ENCODE measurements at places on chromosomes 6 and 20. TPM values are rescaled to one million over a fixed set of nuclear protein-coding genes. Genes with fewer than 3 reads are reported as not detected.

Gene DEFB114
- total RNA-seq, result not detected

- DNase-seq, result no peak
Measured at GRCh38 chr20:33279261-33279910, 3.6 kb upstream of the BPIFB1 start.

Gene GSTA2
- not detected for total RNA-seq

GRCh38 chr6:78701407-78701806 lies 165.9 kb upstream of the IRAK1BP1 start:
- no peak for DNase-seq

Gene TREM2
- total RNA-seq, result 0.73 TPM

Gene ZNF311
- total RNA-seq, result 0.36 TPM

DNA sequence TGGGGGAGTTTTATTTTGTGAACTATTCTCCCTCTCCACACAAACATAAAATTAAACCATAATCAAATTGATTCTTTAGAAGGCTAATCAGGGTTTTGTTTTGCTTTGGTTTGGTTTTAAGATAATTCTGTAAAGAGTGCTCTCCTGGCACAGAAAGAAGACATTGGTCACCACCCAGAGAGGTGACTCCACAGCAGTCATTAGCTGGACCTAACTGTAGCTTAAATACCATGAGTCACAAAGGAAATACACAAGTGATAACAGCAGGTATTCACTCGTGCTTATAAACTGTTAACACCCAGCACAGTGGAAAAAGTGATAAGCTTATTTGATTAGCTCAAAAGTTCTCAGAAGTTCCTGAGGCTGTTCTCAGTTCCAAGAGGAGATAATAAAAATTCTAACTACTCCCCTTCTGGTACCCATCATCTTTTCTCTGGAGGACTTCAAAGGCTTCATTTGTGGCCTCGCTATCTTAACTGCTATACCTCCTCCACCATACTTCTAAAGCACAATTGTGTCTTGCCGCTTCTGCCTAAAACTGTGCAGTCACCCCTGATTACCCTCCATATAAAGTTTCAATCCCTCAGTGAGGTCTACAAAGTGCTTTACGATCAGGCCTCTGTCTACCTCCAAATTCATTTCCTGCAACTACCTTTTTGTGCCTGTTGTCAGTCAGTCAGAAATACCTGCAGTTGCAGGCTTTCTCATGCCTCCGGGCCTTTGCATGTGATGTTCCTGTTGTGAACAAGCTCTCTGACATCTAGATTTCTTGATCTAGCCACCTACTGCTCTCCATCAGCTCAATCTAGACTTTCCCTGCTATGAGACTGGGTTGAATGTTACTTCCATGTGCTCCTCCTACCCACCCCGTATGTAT lies 201.1 kb downstream of the SAMD5 start:
- no peak for DNase-seq

GRCh38 chr20:35326021-35326739 lies 34.0 kb upstream of the FAM83C start:
- no peak for DNase-seq

GRCh38 chr6:54860739-54861138 lies 14.2 kb downstream of the FAM83B start:
- no peak for DNase-seq

DNA sequence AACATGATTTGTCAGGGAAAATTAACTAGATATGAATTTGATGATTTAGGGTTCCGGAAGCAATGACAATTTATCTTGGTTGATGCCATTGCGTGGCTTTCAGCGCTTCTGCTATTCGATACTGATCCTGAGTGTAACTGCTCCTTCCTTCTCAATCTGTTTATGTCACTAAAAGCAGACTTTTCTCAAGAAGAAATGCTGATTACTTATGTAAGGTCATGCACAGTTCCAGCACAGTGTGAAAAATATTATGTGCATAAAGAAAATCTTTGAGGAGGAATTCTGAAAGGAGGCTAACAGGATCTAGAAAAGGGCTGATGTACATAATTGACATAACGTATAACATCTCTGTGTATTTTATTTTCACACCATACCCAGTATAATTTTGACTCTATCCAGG lies 336.6 kb downstream of the PACRG start:
- no peak for DNase-seq

Gene RBM38
- 77.9 TPM for total RNA-seq

DNA sequence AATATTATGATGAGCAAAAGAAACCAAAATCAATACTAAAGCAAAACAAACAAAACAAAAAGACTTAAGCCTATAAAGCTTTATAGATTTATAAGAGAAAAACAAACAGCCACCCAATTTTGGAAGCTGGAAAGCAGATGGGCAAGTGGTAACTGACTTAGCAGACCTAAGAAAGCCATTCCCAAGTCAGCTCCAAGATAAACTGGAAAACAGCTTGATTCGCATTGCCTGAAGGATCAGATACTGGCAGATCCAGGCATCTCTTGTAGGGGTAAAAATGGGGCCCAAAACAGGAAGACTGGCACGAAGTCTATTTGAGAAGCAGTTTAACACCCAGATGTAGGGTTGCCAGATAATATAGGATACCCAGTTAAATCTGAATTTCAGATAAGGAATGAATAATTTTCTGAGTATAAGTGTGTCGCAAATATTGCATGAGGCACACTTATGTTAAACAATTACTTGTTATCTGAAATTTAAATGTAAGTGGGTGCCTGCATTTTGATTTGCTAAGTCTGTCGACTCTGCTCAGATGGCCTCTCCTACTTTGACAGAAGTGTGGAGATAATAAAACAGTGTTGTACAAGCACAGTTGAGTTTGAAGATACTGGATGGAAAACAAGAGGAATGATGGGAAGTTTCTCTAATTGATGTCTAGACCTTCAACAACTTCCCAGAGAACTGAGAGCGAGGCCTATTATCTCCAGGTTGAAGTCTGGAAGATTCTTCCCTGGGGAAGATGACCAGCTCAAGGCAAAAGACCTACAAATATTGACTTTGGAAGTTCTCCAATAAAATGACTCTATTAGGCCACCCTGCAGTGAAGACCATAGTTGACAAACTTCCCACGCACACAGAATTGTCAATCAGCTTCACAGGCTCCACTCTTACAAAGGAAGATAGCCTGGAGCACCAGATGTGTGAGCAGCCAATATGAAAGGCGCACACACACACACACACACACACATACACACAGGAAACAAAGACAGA lies 113.4 kb downstream of the FAM50B start:
- DNase-seq, result no peak

Gene OR2H2
- total RNA-seq, result not detected

Gene SLC17A2
- not detected for total RNA-seq

DNA sequence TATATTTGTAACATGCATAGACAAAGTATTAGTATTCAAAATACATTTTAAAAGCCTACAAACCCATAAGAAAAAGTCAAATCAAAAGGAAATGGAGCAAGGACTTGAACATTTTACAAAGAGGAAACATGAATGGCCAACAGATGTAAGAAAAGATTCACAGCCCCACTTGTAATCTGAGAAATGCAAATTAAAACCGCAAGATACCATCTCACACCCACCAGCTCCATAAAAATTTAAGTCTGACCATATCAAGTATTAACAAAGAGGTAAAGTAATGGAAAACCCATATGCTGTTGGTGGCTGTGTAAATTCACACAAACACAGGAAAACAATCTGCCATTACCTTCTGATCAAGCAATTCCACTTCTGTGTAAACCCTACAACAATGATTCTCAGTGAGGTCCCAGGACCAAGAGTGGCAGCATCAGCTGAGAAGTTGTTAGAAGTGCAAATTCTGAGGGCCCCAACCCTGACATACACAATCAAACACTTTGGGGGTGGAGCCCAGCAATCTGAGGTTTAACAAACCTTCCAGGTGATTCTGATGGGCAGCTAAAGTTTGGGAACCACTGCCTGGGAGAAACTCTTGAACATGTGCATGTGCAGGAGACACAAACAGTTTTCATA lies 30.9 kb downstream of the BCL2L1 start:
- DNase-seq, result no peak

- no peak for DNase-seq
Measured at GRCh38 chr6:150691463-150691862, 91.8 kb downstream of the PLEKHG1 start.

- DNase-seq, result no peak
Measured at GRCh38 chr6:46850792-46851191, 57.6 kb downstream of the MEP1A start.

- no peak for DNase-seq
Measured at GRCh38 chr20:50272724-50273446, 82.3 kb downstream of the CEBPB start.

- no peak for DNase-seq
Measured at GRCh38 chr20:56360133-56360907, 1.5 kb downstream of the FAM210B start.

Gene SOX4
- total RNA-seq, result 1.9 TPM

Gene TFAP2D
- not detected for total RNA-seq

Gene BPIFB4
- total RNA-seq, result not detected

DNA sequence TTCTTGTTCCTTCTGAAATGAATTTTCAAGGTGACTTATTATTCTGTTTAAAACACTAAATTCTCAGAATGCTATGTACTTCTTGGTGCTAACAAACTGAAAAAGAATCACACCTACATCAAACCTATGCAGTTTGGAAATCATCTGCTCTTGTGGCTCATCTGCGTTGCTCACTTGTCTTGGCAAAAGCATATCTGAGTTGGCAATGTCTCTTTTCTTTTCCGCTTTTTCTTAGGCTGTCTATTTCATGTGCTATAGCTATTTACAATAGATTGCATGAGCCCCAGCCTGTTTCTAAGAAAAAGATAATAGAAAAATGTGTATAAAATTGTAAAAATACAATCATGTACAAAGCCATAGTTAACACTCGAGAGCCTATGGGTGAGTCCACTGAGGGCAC lies 348.9 kb upstream of the AGPAT4 start:
- no peak for DNase-seq

DNA sequence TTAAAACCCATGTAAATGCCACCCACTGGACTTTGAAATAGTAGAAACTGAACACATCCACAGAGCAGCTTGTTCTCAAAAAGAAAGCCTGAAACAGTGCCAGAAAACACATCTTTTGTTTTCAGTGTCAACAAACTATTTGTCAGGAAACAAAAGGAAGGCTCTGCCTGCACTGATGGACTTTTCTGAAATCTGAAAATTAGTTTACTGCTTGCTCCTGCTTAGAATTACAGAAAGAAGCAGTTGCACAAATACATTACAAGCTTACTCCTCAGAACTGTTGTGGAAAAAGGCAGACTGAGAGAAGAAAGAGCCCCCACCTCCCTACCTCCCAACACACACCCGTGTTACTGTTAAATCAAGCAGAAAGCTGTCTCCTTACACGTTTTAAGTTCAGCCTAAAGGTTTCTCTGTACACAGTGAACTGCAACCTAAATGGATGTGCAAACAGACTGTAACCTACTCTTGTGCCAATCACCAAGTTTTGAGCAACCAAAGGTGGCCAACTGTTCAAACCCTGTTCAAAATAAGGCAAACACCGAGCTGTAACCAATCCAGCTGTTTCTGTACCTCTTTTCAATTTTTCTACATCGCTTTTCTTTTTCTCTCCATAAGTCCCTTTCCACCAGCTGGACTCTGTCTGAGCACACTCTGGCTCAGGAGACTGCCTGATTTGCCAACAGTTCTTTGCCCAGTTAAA lies 43.7 kb downstream of the FRK start:
- DNase-seq, result no peak

- no peak for DNase-seq
Measured at GRCh38 chr6:138907167-138907566, 80.9 kb downstream of the REPS1 start.

Gene SLC22A3
- total RNA-seq, result 49.5 TPM

GRCh38 chr6:54289426-54289825 lies 18.8 kb upstream of the TINAG start:
- DNase-seq, result no peak

DNA sequence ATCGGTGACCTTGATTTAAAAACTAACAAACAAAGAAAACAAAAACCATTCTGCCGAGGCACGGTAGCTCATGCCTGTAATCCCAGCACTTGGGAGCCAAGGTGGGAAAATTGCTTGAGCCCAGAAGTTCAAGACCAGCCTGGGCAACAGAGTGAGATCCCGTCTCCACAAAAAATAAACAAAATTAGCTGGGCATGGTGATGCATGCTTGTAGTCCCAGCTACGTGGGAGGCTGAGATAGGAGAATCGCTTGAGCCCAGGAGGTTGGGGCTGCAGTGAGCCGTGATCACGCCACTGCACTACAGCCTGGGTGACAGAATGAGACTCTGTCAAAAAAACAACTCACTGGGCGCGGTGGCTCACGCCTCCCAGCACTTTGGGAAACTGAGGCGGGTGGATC lies 48.2 kb upstream of the TFAP2A start:
- no peak for DNase-seq

GRCh38 chr6:20319520-20320357 lies 81.9 kb upstream of the E2F3 start:
- DNase-seq, result peak; percentile 20

DNA sequence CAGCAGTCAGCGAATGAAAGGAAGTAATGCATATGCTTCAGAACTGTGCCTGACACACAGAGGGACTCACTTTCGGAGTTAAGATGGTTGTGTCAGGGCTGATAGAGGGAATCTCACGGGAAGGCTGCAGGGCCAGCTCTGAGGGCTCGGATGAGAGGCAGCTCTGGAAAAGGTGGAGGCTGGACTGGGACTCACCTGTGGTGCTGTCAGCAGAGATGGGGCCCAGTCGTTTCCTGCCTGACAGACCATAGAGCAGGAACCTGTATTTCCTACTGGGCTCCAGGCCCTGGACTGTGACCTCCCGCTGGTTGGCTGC lies 9.3 kb downstream of the CYP21A2 start:
- no peak for DNase-seq

DNA sequence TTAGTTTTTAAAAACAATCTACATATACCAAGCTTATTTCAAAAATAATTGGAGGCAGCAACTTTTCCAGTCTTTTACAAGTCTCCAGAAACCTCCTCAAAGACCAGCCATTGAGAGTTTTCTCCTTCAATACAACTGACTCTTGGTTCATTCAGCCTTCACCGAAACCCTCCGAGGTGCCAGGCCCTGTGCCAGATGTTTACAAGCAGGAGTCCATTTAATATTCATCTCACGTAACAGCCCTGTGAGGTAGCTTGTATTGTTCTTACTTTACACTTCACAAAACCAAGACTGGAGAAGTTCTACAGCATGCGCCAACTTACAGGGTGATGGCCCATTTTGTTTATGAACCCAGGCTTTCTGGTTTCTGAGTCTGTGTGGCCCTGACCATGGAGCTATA lies 5.5 kb upstream of the NEDD9 start:
- no peak for DNase-seq

All from psoas muscle (tissue), 8 donors.